Activated CD8-positive, alpha-beta T cell treated with anti-CD3 and anti-CD28 coated beads for 36 hours (primary cell): ENCODE measurements at places on chromosomes 7 and 10. TPM values are rescaled to one million over a fixed set of nuclear protein-coding genes. Genes with fewer than 3 reads are reported as not detected.

CDK1 gene
- total RNA-seq = 112 TPM

PLEKHA8 gene
- 16.8 TPM for total RNA-seq

NEURL1 gene
- total RNA-seq = 1.7 TPM

LIPN gene
- total RNA-seq = not detected

NOD1 gene
- 11.5 TPM for total RNA-seq

SLC39A12 gene
- not detected for total RNA-seq

PKD2L1 gene
- total RNA-seq = not detected

YAE1 gene
- 9.6 TPM for total RNA-seq

MLXIPL gene
- not detected for total RNA-seq

NKX1-2 gene
- not detected for total RNA-seq

FRMD4A gene
- 2.8 TPM for total RNA-seq

WASHC2C gene
- 23.0 TPM for total RNA-seq

CYP3A7 gene
- not detected for total RNA-seq

GLCCI1 gene
- total RNA-seq = 13.0 TPM

IFIT2 gene
- total RNA-seq = 39.2 TPM

LDB1 gene
- total RNA-seq = 70.9 TPM

PCLO gene
- not detected for total RNA-seq

TBC1D12 gene
- total RNA-seq = 0.20 TPM

LRRC4 gene
- total RNA-seq = not detected

CRYGN gene
- total RNA-seq = 0.90 TPM

ZNF804B gene
- total RNA-seq = not detected

CAV1 gene
- total RNA-seq = 0.74 TPM

LDB3 gene
- total RNA-seq = 0.09 TPM

SFXN2 gene
- 12.8 TPM for total RNA-seq

RAB19 gene
- 5.6 TPM for total RNA-seq

TMEM229A gene
- total RNA-seq = not detected

FOXI2 gene
- total RNA-seq = not detected

GPER1 gene
- 0.16 TPM for total RNA-seq

MEOX2 gene
- not detected for total RNA-seq

CPN1 gene
- total RNA-seq = not detected
